NCI-H446 treated with DMSO at 0.1 percent for 48 hours (cell line): ENCODE measurements at places on chromosomes 13 and 19.
A peak's percentile ranks its signal among the peaks of the same experiment; 100 is the strongest.

DNA sequence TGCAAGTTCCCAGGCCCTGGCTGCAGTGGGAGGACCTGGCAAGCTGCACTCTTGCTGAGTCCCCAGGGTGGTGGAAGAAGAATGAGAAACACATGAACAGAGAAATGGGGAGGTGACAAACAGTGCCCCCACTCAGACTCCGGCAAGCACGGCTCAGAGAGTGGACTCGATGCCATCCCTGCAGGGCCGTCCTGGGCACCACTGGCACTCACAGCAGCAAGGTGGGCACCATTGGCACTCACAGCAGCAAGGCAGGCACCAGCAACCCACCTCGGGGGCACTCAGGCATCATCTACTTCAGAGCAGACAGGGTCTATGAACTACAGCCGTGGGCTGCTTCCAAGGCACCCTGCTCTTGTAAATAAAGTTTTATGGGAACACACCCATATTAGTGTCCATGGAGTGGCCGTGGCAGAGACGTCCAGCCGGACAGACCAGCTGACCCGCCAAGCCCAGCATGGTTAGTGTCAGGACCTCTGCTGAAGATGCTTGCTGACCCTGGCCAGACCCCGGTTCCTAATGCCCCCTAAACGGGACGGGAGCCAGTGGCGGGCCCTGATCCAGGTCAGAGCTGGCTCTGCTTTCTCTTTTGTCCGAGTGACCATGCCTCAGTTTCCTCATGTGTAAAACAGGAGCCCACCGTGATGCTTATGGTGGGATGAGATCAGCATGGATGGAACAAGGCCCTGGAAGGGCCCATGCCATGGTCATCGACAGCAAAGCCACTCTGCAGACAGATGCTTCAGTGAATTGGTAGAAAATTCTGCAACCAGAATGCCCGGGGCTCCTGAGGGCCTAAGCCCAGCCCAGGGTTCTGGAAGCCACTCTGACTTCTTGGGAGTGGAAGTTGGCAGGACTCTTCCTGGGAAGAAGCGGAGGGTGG, 2.1 kb upstream of the F10 start:
- no peak for DNase-seq

GRCh38 chr19:47471733-47472457, at the start of gene SLC8A2:
Gene SLC8A2, minus strand, starts transcription at chr19:47471893. Its CDS starts 5,490 bp downstream, at chr19:47466403.
- DNase-seq, result peak; percentile 72

- no peak for DNase-seq
Observed at GRCh38 chr19:37845932-37846331, 60.5 kb downstream of the WDR87 start.

- no peak for DNase-seq
Observed at GRCh38 chr19:34165295-34165738, 7.0 kb upstream of the LSM14A start.

DNA sequence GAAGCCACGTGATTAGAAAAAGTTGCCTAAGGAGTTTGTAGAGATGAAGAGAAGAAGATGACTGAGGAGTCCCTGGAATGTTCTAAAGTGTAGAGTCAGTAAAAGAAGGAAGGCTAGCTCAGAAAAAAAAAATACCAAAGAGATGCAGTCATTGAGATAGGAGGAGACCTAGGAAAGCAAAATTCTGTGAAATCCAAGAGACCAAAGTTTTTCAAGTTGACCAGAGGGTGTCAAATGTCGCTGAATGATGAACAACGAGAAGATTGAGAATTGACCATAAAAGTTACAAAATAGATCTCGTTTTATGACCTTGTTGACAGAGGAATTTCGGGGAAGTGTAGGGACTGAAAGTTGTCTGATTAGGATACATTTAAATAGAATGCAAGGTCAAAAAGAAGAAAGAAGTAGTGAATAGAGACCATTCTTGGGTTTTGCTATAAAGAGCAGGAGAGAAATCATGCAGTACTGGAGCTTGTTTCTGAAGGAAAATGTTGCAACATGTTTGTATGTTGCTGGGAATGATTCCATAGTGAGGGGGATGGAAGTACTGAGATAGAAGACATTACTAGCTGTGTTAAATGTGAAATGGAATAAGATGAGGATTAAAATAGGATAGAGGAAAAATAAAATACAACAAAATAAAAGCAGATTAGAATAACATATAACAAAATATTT, 30.2 kb upstream of the HTR2A start:
- DNase-seq, result no peak

DNA sequence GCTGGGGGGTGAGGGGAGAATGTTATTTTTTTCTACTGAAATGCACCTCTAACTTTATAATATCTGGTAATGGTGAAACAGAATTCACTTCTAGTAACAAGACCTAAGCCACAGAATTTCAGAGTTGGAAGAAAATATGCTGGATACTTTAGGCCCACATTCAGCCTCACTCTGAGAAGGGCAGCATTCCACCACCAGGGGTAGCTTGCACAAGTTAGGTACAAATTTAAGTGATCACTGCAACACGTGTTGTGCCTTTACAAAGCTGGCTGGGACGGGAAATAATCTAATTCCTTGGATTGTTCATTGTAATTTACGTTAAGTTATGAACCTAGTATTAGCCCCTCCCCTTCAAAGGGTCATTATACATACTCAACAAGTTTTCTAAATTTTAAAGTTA, 192.3 kb downstream of the RGCC start:
- DNase-seq, result no peak

GRCh38 chr19:1758959-1759903, 5.9 kb downstream of the ONECUT3 start:
- no peak for DNase-seq

GRCh38 chr13:28406733-28407266, 88.1 kb downstream of the FLT1 start:
- DNase-seq, result no peak

DNA sequence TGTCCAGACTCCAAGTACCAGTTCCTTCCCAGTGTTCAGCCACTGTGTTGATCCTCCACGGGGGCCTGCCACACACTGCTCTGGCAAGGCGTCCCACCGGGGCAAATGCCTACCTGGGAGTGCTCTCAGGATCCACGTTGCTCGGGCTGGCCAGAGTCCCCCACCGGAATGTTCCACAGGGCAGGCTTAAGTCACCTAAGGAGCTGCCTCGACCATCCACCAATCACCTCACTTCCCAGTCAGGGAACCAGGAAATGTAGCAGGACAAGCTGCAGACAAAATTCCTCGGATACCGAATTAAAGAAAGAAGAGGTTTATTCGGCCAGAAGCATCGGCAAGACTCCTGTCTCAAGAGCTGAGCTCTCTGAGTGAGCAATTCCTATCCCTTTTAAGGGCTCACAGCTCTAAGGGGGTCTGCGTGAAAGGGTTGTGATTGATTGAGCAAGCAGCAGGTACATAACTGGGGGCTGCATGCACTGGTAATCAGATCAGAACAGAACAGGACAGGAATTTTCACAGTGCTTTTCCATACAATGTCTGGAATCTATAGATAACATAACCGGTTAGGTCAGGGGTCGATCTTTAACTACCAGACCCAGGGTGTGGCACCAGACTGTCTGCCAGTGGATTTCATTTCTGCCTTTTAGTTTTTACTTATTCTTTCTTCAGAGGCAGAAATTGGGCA, 56.9 kb upstream of the EDNRB start:
- DNase-seq, result no peak

DNA sequence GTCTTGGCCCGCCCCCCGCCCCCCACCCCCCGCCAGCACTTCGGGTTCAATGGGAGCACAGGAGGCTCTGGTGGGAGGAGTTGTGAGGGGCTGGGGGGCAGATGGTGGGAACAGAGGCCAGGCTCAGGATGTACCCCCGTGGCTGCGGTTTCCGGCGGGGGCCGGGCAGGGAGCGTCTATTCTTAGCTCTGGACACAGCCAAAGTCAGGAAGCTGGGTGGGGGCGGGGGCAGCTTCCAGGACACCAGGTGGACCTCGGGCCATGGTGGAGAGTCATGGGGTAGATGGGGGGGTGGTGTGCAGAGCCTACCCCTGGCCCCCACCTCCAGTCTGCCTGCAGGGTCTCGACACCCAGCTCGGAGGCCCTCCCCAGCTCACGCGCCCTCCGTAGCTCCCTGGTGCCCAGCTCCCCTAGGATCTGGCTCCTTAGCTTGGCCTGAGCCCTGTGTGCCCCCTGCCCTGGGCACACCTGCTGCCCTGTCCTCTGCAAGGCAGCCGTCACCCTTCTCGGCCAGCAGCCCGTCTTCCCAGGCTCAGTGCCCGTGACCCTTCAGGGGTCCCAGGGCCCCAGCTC, 2.2 kb upstream of the TBXA2R start:
- no peak for DNase-seq

GRCh38 chr13:19957320-19958154, 990 bp upstream of the ZMYM2 start:
- peak; percentile 51 for DNase-seq

GRCh38 chr13:104043184-104043583, 977.0 kb upstream of the SLC10A2 start:
- no peak for DNase-seq

DNA sequence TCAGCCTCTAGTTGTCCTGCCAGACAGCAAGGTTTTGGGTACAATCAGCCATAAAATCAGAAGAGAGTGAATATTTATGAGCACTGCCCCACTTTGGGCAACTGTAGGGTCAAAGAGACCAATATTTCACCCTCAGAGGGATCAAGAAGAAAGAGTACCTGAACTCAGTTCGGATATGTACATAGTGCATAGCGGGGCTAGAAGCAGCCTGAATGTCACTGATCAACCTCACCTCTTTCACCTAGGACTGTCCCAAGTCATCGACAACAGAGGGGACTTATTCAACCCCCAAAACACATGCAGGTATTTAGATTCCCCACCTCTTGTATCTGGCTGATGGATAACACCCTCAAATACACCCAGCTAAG, 446.9 kb downstream of the COG6 start:
- DNase-seq, result no peak

GRCh38 chr13:62799931-62800436, 1384.3 kb upstream of the PCDH20 start:
- DNase-seq, result no peak

DNA sequence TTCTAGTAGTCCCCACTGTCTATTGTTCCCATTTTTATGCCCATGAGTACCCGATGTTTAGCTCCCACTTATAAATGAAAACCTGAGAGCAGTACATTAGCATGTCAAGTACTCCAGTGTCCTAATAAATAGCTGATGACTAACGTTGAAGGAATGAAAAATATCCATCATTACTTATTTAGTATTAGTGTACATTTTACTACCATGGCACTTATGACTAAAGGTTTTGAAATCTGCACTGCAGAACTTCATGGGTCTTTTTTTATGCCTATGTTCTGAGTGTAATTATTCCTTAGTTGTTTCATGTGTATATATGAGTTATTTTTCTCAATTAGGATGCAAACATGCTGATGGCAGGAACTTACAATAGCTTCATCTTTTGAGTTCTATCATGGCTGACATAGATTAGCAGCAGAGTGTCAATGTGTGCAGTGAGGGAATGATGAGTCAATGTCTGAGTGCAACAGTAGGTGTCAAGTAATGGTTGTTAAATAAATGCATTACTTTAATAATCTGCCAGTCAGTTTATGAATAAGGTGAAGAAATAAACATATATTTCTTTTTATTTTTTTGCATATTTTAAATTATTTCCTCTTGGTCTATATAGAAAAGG, 188.4 kb downstream of the ITGBL1 start:
- DNase-seq, result no peak

DNA sequence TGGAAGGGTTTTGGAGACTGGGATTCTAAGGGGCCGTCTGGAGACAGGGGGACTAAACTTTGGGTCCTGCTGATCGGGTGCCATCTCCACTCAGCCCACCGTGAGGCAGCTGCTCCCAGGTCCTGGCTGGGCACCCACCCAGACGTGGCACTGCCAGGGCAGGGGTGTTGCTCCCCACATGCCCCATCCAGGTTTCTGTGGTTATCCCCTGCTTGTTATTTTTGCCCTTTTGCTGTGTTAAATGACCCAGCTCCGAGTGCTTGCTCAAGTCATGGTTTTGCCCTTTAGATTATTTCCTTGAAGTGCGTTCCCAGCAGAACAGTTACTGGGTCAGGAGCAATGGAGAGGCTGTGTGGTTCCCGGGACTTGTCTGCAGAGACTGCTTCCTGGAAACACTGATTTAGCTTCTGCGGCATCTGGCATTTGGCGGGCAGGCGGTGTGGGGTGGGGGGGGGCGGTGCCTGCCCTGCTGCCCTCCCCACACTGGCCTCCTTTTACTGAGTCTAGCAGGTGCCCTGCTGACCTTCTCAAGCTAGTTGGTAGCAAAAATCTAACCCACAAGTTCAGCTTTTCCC, 1.9 kb downstream of the RAB11B start:
- DNase-seq, result no peak

GRCh38 chr13:77751513-77752456, 54.3 kb downstream of the SLAIN1 start:
- DNase-seq, result no peak

DNA sequence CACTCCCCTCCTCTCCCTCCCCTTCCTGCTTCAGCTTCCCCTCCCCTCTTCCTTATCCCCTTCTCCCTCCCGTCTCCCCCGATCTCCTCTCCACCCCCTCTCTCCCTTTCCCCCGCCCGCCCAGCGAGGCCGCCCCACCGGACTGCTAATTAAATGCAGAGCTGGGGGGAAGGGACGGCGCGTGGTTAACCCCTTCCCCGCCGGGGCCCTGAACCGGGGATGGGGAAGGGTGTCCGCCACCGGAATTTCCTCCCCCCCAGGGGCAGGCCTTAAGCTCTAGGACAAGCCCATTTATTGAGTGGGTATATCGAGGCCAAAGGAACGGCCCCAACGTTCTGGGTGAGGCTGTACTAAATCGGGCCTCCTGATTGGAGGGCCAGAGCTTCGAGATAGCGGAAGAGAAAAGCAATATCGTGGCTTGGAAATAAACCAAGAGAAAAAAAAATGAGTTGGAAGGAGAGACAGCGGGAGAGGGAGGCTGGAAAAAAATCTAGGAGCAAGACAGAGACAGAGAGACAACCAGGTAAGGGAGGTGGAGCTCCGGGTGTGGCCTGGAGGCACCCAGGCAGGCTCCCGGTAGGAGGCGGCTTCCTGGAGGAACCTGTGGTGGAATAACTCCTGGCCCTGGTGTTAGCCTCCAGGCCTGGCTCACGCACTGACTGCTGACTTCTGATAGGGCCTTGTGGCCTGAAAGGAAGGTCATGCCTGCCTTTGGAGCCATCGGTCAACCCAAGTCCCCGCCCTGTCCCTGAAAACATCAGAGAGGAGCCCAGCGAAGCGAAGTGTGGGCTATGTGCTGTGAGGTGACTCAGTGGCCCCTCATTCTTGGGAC, 11.6 kb upstream of the JUND start:
- no peak for DNase-seq

GRCh38 chr19:31140717-31141116, 208.5 kb downstream of the TSHZ3 start:
- no peak for DNase-seq

DNA sequence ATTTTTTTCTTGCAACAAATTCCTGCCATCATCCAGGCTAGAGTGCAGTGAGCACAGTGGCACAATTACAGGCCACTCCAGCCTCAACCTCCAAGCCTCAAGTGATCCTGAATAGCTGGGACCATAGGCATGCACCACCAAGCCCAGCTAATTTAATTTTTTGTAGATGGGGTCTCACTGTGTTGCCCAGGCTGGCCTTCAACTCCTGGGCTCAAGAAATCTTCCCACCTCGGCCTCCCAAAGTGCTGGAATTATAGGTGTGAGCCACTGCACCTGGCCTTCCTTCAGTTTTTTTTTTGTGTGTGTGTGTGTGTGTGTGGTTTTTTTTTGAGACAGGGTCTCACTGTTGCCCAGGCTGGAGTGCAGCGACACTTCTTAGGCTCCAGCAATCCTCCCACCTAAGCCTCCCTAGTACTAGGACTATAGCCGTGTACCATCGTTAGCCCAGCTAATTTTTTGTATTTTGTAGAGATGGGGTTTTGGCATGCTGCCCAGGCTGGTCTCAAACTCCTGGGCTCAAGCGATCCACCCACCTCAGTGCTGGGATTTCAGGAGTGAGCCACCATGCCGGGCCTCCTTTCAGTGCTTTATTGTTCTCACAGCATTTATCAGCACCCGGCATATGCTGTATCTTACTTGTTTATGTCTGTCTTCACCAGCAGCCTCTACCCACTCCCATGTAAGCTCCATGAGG, 5.9 kb upstream of the SRRM5 start:
- no peak for DNase-seq
